Stimulated activated CD8-positive, alpha-beta memory T cell treated with anti-CD3 and anti-CD28 coated beads, Interleukin-2, amount 100 ng/mL, for 1 hour (primary cell): ENCODE measurements at places on chromosomes 7 and 10.

DNA sequence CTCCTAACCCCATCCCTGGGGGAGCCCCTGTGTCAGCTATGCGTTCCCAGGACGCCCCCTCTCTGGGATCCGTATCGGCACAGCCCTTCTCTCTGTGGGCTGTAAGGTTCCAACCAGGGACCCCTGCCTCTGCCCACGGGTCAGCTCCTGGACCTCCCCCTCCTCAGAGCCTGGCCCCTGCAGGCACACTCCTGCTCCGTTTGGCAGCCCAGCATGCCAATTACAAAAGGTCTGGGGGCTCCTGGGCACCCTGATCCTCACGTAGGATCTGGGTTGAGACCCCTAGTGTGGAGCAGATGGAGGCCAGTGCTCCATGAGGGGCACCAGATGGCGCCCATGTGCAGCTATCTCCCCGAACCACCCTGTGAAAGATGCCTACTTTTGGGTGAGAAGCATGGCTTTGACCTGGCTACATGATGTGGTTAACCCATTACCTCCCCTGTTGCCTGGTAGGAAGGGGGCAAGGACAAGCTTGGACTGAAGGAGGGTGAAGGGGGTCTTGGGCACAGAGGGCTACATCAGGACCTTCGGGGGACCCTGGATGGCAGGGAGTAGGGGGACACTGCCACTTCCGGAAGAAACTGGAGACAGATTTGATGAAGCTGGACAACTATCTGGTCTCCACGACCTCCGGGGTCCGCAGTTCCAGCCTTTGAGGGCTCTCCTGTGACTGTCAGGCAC lies 9.0 kb downstream of the TACR2 start:
- DNase-seq, result no peak

DNA sequence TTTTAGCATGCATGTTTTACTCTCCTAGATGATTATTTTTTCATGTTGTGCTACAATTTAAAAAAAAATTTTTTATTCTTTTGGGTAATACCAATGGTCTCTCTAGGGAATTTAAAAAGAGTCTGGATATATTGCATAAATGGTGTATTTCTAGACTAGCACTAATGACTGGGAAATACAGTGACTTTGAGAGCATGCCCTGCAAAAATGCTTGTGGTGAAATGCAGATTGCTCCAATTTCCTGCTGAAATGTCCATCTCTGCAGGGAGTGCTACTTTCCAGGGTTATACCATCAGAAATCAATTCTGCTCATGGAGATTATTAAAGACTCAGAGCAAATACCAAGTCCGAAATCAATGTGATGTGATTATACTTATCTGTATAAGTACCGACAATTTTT lies 186.1 kb downstream of the PRKG1 start:
- DNase-seq, result no peak

GRCh38 chr10:116880716-116881482 lies 31.6 kb downstream of the ENO4 start:
- DNase-seq, result no peak

DNA sequence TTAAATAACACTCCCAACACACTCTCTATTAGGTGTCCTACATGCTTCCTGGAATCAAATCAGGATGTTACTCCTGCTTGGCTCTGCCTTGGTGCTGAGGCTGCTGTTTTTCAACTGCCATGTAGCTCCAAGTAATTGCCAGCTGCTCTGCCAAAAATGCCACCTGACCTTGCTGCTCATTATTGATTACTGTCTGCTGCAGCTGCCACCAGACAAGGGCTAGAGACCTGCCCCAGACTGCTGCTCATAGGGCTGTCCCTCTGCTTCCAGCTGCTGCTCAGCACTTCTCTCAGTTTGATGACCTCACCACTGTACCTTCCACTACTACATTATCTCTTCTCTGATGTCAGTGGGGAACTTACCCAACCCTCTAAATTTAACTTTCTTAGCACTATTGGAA lies 102.5 kb downstream of the PCLO start:
- no peak for DNase-seq

DNA sequence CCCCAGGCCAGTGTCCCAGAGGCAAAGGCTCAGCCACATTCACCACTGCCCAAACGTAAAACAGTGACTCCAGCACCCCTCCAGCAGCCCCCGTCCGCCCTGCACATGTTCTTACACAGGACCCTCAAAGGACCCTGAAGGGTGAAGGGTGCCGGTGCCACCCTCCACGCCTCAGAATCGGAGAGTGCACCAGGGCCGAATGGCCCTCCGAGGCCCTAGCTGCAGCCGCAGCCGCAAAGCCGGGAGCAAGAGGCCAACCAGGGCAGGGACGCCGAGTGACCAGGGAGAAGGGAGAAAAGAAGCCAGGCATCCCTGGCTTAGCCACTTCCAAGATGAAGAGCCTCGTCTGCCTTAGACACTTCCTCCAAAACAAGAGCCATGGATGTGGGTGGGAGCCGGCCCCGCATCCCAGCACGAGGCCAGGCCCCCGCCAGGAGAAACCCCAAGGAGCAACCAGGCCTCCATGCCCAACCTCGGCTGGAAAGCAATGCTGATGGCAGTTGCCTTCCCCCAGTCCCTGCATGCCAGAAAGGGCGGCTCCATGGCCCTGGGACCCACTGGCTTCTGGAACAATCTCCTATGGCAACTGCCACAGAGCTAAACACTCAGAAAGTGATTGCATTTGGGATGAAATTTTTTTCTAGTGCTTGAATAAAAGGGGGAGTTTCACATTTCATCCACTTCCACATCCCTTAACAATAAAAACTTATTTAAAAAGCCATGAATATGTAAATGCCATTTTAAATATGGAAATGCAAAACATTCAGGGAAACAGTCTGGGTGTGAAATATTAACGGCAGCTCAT lies 92.3 kb downstream of the MAD1L1 start:
- DNase-seq, result no peak

DNA sequence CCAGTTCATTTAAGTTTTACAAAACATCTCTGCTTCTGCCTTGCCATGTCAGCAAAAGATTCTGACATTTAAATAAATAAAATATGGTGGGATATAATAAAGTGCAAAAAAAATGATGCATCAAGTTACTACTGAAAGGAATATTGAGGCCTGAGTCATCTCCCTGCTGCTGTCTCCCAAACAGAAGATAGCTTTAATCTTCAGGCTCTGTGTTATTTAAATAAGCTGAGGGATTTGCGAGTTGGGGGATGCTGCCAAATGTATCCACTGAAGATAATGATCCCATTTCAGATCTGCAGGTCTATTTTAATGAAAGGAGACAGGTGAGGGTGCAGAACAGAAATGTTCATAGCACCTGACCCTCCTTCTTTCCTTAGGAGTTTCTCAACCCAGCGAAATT lies 720.8 kb downstream of the AUTS2 start:
- DNase-seq, result no peak
